ENCODE measurements at places on chromosomes 12 and 14.

DNA sequence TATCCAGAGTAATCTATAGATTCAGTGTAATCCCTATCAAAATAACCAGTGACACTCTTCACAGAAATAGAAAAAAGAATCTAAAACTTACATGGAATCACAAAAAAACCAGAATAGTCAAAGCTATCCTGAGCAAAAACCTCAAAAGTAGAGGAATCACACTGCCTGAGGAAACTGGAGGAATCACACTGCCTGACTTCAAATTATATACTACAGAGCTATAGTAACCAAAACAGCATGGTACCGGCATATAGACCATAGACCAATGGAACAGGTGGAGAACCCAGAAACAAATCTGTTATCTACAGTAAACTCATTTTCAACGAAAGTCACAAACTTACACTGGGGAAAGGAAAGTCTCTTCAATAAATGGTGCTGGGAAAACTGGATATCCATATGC is 244.0 kb downstream of the FUT8 start:
- no peak for DNase-seq

- no peak for DNase-seq
Observed at GRCh38 chr12:46921764-46922133, 96.0 kb upstream of the SLC38A4 start.

GRCh38 chr12:122749569-122750332 is 2.9 kb upstream of the DENR start:
- DNase-seq: no peak

DNA sequence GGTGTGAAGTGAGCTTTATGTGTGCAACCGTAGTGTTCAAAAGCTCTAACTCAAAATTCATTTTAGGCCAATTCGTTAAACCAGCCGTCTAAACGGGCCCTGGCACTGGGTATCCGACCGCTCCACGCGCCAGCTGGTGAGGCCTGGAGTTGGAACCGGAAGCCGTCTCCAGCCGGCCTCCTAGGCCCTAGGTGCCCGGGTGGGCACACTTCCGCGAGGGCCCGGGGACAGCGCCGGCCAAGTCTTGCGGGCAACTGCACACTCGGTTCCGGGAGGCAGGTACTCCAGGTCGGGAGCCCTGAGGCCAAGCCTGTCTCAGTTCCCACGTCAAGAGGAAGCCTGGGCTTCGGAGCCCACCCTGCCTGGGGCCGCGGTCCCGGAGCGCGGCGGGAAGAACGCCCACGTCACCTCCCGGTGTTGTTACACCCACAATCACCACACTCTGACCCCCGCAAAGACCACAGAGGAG is 16.2 kb downstream of the OTX2 start:
- no peak for DNase-seq

GRCh38 chr14:78104160-78104559 is 66.0 kb upstream of the NRXN3 start:
- no peak for DNase-seq

DNA sequence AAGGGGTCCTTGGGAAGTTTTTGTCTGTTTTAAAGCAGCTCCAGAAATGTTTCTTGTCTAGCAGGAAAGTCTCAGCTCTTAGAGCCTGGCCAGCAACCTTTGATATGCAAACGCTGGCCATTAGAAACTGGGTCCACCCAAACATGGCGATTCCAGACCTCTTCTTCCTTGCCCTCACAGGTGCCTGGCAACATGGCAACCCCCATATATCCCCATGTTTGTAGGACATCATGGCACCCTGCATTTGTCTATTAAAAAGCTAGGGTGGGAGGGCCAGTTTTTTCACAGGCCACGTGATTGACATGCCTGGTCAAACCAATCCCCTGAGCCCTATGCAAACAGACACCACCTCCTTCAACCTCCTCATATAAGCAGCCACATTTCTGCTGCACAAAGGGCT is 848.7 kb upstream of the FOXG1 start:
- DNase-seq: no peak

DNA sequence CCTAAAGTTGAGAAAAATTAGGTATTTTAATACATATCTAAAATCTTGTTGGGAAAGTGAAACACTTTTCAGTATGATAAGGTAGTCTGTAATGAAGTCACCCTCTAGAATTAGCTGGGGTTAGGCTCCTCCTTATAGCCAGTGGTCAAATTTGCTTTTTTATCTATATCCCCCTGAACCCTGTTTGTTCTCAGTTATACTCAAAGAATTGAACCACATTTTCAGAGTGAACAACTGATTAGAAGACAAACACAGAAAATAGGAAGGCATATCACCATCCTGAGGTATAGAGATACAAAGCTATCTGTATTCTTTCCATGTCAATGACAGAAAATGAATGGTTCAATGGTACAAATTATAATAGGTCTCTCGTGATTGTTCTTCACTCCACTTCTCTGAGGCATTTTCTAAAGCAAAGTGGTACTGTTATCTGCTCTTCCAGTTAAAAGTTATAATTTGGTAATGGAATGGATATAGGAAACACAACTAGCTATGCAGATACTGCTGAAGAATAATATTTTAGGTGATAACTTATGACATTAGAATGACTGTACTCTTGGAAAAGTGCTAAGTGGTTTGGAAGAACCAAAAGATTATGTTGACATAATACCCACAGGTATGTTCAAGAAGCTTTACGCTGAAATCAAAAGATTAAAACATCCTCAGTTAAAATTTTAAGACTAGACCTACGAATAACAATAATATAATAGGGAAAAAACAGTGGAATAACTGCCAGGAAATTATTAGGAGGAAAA is 27.6 kb downstream of the WASHC3 start:
- DNase-seq: no peak

GRCh38 chr14:61125041-61125866 is 144.2 kb downstream of the SLC38A6 start:
- no peak for DNase-seq

All from putamen (tissue), 1 donor.